CD4-positive, alpha-beta T cell treated with Interleukin-2 at 100 ng/mL for 4 hours (primary cell): ENCODE measurements at places on chromosomes 16 and 17.
A peak's percentile ranks its signal among the peaks of the same experiment; 100 is the strongest.

- DNase-seq = no peak
These were observed 54.1 kb downstream of the VAC14 start for GRCh38 chr16:70746708-70747424.

DNA sequence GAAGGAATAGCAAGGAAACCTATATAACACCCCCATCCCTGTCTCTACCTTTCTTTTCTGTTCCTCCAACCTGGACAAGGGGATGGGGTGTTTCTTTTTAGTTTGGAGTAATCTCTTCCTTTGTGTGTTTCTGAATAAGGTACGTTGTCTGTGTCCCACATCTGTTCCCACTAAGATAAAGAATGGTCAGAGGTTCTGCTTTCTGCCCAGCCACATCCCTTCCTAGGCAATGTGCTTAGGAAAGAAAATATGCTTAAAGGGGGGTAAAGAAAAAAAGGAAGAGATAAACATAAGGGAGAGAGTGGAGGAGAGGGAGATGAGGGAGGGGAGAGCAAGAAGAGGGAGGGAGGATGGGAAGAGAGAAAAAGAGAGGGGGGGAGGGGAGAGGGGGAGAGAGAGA, 35.1 kb downstream of the SLC6A2 start:
- DNase-seq = no peak

GRCh38 chr17:32356750-32357149, 6.8 kb downstream of the ZNF207 start:
- no peak for DNase-seq

- no peak for DNase-seq
These were observed 381.9 kb upstream of the TOM1L1 start for GRCh38 chr17:54518706-54519105.

DNA sequence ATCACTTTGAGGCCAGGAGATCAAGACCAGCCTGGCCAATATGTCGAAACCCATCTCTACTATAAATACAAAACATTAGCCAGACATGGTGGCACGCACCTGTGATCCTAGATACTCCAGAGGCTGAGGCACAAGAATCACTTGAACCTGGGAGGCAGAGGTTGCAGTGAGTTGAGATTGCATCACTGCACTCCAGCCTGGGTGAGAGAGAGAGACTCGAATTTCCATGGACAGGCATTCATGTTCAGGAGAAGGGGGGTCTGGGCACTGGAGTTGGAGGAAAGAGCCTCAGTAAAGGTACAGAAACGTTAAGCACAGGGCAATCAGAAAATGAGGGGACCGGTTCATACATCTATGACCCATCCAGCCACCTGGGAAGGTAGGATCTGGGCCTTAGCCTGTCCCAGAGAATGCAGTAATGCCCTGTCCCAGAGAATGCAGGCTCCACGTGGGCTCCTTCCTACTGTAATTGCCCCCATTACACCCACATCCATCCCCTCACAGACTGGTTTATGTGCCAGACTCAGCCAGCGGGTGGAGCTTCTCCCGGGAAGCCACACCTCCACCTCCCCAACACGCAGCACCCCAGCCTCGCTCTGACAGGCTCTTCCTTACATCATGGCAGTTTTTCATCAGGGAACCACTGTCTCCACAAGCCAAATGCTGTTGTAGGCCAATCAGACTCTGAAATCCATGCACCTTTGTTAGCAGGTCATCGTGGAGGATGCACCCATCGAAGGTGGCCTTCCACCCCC, 21.6 kb upstream of the ARL4D start:
- no peak for DNase-seq

GRCh38 chr17:41500131-41500911, 5.1 kb downstream of the KRT13 start:
- DNase-seq = no peak

DNA sequence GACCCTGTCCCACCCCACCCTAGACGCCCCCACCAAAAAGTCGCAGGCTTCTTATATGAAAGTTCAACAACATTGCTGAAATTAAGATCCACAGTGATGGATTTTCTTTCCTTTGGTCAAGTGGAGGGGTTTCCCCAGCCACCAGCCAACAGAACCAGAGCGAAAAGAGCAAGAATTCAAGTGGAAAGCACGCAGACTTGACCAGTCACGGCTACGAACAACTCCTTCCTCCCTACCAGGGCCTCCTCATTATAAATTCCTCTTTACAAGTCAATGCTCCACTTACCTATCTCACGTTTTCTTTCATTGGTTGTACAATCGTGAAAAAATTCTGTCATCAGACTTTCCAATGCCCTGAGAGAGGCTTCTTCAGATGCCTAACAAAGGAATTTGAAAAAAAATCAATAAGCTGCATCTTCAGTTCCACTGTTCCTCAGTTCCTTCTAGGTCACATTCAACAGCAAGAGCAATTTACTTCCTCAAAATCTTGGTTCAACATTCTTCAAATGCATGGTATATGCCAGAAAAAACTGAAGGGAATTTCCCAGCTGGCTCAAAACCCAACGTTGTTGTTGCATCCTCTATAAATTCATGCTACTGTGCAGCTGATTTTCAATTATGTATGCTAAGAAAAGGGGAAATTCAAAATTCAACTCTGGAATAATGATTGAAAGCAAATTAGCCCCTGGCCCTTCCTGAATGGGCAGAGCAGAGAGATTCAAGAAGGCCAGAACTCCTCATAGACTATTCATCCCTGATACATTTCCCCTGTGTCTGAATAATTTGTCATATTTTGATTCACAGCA, 30.9 kb downstream of the XPO6 start:
- peak; percentile 22 for DNase-seq

GRCh38 chr17:69058165-69058564, 2.6 kb downstream of the ABCA9 start:
- DNase-seq = no peak

DNA sequence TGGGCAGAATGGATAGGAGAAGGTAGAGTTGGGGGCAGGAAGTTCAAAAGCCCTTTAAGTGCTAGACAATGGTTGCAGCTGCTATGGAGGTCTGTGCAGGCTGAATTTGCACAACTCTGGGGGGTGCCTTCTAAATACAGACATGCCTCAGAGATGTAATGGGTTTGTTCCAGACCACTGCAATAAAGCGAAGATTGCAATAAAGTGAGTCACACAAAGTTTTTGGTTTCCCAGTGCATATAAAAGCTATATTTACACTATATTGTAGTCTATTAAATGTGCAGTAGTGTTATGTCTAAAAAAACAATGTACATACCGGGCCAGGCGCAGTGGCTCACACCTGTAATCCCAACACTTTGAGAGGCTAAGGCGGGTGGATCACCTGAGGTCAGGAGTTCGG, 60.5 kb upstream of the MYOCD start:
- no peak for DNase-seq

DNA sequence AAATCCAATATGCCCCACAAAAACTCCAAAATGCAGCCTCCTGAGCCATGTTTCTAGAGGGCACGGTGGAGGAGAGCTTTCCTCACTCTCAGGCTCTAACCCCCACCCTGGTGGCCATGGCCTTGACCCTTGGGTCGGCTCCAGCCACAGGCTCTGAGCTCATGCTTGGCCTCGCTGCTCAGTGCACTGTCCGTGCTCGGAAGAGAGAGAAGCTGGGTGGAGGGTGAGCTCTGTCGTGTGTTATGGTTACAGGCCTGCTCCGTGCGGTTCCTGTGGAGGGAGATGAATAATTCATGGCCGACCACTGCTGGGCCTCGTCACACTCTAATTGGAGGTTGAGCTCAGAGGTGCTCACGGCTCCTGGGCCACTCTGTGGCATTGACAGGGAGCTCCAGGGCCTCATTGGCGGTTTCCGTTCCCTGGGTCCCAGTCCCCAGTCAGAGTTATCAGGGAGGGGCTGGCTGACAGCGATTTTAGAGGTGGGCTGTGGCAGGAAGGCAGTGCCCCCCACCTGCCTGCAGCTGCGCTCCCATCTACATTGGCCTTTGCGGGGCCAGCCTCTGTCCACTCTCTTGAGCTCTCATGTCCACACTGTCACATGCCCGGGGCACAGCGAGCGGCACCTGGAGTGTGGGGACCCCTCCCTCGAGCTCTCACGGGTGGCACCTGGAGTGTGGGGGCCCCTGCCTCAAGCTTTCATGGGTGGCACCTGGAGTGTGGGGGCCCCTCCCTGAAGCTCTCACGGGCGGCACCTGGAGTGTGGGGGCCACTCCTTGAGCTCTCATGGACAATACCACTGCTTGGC, 24.9 kb downstream of the ACSF3 start:
- no peak for DNase-seq

DNA sequence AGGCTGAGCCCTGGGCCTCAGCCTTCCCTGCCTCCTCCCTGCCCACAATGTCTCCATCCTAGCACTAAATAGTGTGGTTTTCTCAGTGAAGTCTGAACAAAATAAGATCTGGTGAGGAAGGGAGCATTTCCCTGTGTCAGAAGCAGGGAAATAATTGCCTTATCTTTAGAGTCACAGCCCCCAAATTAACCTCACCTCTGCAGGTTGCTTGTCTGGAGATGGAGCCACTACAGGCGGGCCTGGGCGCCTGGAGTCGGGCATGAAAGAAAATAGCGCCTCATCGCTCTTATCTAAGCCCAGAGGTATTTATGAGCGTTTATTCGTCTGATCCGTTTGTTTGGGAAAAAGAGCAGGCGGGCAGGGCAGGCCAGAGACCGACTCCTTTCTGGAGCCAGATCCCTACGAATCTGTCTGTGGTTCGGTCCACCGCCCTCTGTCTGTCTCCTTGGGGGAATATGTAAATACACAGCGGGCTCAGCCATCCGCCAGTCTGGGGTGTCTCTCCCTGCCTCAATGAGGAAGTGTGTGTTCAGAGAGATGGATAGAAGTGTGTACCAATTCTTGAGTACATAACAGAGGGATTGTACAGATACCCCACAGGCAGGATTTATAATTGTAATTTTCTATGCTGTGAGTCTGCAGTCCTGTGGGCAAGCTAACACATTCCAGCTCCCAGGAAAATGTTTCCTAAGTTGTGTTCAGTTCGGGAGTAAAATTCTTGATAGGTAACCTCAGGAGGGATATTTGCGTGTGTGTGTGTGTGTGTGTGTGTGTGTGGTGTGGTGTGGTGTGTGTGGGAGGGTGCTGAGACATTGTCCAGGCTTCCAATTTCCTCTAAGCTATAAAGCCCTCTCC, 4.3 kb downstream of the HOXB6 start:
- DNase-seq = no peak

DNA sequence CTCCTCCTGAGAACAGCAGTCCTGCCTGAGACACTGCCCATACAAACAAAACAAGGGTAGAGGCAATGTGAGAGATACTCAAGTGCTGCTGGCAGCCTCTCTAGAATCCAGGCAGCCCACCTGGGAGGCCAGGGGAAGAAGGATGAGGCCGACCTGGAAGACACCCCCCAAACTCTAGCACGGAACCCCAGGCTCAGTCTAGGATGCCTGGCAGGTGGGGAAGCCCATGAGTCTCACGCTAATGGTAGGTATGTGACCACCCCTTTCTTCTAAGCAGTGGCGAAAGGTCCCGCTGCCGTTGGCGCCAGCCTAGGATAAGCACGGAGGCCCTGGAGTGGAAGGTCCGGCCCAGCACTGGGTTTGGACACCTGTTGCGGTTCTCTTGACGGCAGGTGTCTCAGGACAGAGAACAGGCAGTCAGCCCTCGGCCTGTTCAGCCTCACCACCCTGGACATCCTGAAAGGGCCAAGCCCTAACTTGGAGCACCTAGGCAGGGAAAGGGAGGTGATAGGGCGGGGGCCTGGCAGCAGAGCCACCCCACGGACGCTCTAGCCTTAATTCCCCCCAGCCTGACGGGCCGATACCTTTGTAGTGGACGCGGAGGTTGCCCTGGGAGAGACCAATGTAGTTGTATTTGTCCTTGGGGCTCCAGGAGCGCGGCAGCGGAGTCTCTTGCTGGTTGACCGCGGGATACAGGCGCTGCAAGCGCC, 487 bp downstream of the RANBP10 start:
- DNase-seq = no peak

DNA sequence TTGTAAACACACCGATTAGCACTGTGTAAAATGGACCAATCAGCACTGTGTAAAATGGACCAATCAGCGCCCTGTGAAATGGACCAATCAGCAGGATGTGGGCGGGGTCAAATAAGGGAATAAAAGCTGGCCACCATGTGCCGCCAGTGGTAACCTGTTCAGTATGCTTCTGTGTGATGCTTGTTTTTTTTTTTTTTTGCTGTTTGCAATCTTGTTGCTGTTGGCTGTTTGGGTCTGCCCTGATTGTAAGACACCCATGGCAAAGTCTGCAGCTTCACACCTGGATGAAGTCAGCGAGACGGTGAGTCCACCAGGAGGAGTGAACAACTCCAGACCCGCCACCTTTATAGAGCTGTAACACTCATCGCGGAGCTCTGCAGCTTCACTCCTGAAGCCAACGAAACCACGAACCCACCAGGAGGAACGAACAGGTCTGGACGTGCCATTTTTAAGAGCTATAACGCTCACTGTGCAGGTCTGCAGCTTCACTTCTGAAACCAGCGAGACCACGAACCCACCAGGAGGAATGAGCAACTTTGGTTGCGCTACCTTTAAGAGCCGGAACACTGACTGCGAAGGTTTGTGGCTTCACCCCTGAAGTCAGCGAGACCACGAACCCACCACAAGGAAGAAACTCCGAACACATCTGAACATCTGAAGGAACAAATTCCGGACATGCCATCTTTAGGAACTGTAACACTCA, 85.0 kb upstream of the MED9 start:
- DNase-seq = peak; percentile 82

DNA sequence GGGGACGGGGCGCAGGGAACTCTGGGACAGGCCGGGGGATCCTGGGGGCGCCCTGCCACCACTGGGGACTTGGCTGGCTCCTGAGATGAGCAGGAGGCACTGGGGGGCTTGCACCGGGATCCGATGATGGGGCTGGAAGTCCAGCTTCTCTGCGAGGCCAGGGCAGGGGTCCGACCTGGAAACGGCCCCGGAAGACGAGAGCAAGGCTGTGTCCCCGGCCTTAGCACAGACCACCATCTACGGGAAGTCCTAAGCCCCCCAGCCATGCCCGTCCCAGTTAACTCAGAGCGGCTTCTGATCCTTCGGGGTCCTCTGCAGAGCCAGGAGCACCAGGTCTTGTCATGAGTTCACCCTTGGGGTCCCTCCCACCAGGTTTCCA, 573 bp downstream of the CDT1 start:
- DNase-seq = no peak

DNA sequence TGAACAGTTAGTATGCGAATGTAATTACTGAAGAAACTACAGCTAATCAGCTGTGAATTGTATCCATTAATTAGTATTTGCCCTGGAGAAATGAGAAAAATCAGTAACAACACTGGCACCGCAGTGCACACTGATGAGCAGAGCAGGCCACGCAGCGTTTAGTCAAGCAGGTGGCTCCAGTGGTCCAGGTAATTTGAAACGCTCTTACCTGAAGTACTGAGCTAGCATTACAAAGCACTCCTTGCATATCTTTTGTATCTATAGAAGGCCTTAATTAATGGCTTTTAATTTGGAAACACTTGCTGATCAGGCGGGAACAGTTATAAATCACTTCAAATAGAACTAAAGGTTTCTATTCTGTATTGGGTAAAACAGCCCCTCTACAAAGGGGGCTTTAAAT, 76.4 kb downstream of the TOX3 start:
- no peak for DNase-seq

- no peak for DNase-seq
These were observed 23.4 kb downstream of the SLC25A10 start for GRCh38 chr17:81735264-81736102.

DNA sequence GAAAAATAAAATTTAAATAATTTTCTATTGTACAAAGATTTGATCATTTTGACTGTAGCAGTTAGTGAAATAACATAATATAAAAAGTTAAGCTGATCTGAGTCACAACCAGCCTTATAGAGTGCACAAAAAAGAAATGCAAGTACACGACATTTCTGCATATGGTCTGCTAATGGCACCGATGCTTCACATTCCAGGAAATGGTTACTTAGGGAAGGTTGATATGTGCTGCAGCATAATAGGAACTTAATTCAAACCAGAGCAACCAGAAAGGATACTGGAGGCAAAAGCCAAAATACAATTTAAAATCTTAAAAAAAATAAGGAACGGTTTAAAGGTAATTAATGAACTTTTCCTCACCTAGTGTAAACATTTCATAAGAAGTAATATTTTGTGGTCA, 10.0 kb upstream of the CFDP1 start:
- no peak for DNase-seq
